Ovary (tissue), 10 donors: ENCODE measurements at places on chromosomes 11 and 22. TPM values are rescaled to one million over a fixed set of nuclear protein-coding genes. Genes with fewer than 3 reads are reported as not detected.
A peak's percentile ranks its signal among the peaks of the same experiment; 100 is the strongest.

Gene AGBL2
- polyA plus RNA-seq: 4.5 TPM

- H3K36me3 ChIP-seq: no peaks in the 10 kb centered on the region
- H3K4me3 ChIP-seq: no peak overlapping the region
- no peak for DNase-seq
- H3K27ac ChIP-seq: no peak overlapping the region
- H3K4me1 ChIP-seq: no peaks in the 10 kb centered on the region
- no peaks in the 10 kb centered on the region for H3K27me3 ChIP-seq
Observed at GRCh38 chr11:126993599-126993998, 7.0 kb downstream of the KIRREL3 start.

Gene EHF
- 0.06 TPM for polyA plus RNA-seq

GRCh38 chr11:74397501-74398243, 561 bp downstream of the PGM2L1 start:
- H3K36me3 ChIP-seq: no peaks in the 10 kb centered on the region
- no peaks in the 10 kb centered on the region for H3K27me3 ChIP-seq
- no peak for DNase-seq
- peak overlapping the region; percentile 87 for H3K4me3 ChIP-seq
- no peaks in the 10 kb centered on the region for H3K4me1 ChIP-seq
